ENCODE measurements at places on chromosomes 3 and 15.
A peak's percentile ranks its signal among the peaks of the same experiment; 100 is the strongest.

DNA sequence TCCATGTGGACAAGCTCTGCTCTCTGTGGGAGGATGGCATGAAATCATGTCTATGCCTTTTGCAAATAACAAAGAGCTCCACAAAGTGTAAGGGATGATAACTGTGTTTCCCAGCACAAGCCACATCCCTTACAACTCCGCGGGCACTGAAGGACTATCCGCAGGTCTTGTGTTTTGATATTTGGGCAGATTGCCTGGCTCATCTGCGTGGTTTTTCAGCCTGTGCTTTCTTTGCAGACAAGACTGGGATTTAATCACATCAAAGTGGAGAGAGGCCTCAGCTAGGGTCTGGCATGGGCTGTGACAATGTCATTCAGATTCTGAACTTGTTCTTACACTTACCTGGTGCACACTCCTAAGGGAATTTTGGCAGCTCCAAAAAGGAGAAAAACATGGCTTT lies 30.2 kb upstream of the CA12 start:
- no peak for DNase-seq

GRCh38 chr3:187125319-187126031 lies 13.8 kb downstream of the RPL39L start:
- DNase-seq = no peak

- DNase-seq = peak; percentile 44
Measured at GRCh38 chr3:38039899-38040261, 872 bp downstream of the DLEC1 start.

DNA sequence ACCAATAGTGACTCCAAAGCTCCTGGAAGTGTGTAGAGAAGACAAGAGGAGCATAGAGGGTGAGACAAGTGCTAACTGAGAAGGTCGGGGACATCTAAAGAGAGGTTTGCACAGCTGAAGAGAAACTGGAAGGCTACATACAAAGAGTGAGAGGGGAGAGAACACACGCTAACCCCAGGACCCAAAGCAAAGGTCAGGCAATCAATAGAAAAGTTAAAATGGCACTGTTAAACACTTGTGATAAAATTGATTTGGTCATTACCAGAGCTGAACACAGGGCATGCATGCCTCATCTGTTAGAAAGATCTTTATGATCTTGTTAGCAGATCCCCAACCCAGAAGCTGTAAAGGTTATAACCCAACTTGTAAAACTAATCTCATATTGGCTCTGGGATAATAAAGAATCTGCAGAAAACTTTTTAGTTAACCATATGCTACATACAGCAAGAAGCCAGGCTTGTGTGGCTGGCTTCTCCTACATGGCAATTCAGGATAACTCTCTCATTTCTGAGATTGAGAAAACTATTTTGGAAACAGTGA lies 212.6 kb upstream of the ICE2 start:
- DNase-seq = no peak

DNA sequence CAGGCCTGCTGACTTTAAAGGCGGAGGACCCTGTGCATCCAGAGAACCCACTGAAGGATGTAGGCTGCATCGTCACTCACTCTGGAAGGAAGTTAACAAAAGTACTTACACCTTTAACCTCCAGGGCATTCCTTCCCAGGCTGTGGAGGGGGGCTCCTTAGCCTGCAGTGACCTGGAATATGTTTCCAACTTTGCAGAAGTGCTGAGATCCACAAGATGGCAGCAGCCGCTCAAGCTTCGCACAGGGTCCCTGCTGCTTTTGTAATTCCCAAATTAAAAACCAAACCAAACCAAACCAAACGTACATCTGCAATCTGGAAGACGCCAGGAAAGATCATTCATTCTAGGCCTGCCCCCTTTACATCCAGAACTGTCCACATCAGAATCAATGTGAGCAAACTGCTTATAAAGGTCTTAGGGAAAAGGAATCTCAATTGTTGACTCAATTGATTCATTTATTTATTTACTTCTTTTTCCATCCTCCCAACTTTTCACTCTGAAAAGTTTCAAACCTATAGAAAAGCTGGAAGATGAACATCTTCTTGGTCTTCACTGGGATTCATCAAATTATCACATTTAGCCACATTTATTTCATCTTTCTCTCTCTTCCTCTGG lies 70.5 kb upstream of the KLHL25 start:
- DNase-seq = no peak

DNA sequence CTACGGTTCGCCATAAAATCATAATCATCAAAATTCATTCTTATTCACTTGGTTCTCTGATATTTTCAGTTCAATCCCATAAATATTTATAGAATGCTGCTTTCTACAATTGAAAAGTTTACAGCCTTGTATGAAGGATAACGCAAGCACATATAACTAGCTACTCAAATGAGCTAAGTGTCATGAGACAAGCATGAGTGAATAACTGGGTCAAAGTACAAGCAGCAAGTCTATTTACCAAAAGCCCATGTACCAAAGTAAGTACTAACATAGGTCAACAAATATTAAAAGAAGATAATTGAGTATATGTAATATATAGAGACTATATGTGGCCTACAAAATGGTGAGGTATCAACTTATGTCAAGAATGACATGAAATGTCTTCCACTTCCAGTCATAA lies 596.6 kb downstream of the GBE1 start:
- DNase-seq = no peak

GRCh38 chr3:194279701-194280360 lies 71.3 kb downstream of the CPN2 start:
- DNase-seq = no peak

Measured in naive thymus-derived CD8-positive, alpha-beta T cell (primary cell).